RCC 7860 (cell line): ENCODE measurements at places on chromosomes 3 and 15.

DNA sequence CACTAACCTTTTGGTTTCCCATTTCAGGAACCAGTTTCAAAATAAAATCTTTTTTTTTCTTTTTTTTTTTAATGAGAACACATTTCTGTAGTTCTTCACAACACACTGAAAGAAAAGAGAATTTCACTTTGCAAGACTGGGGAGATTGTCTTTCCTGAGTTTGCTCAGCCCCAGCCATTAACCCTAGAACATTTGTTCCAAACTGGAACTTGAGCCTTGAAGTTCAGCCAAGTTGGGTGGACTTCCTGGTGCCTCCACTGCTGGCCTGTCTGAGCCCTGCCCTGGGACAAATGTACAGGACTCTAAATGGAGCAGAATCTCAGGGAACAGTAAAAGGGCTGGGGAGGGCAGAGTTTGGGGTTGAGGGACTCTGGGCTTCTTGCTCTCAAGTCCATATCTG is 196.4 kb upstream of the LPP start:
- DNase-seq = no peak

GRCh38 chr3:170437696-170438407 is 19.2 kb downstream of the CLDN11 start:
- DNase-seq = no peak

- no peak for DNase-seq
These were observed 43.3 kb downstream of the ADPGK start for GRCh38 chr15:72740219-72740618.

GRCh38 chr3:36197151-36197550 is 183.2 kb upstream of the STAC start:
- no peak for DNase-seq

GRCh38 chr15:74322558-74323180 is 44.8 kb downstream of the CYP11A1 start:
- DNase-seq = peak; percentile 40

GRCh38 chr3:127174715-127175140 is 18.2 kb upstream of the PRR23E start:
- no peak for DNase-seq

- no peak for DNase-seq
These were observed 14.1 kb downstream of the MYL3 start for GRCh38 chr3:46849045-46849631.

- no peak for DNase-seq
These were observed 9.6 kb upstream of the MYZAP start for GRCh38 chr15:57582090-57582489.

DNA sequence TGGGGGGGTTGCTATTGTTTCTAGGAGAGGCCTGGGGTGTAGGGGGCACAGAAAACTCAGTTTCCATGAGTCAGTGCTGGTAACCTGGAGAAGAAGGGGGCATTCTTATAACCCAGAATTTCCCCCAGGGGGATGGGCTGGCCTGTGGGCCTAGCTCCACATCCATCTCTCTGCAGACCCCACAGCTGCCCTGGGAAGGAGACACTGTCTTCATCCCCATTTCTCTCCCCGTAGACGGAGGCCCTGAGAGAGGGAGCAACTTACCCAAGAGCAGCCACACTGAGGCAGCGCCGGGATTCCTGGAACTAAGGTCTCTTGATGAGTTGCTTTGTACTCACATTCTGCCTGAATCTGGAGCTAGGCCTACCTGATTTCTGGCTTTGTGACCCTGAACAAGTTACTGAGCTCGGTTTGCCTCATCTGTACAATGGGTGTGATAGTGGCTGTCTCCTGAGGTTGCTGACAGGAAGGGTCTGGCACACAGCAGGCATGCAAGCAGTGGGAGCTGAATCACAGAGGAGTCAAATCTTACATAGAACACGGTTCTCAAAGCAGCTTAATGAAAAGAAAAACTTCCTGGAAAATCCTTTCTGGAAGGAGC is 55.0 kb upstream of the LCTL start:
- no peak for DNase-seq
